ENCODE measurements at places on chromosomes 16 and 17.

DNA sequence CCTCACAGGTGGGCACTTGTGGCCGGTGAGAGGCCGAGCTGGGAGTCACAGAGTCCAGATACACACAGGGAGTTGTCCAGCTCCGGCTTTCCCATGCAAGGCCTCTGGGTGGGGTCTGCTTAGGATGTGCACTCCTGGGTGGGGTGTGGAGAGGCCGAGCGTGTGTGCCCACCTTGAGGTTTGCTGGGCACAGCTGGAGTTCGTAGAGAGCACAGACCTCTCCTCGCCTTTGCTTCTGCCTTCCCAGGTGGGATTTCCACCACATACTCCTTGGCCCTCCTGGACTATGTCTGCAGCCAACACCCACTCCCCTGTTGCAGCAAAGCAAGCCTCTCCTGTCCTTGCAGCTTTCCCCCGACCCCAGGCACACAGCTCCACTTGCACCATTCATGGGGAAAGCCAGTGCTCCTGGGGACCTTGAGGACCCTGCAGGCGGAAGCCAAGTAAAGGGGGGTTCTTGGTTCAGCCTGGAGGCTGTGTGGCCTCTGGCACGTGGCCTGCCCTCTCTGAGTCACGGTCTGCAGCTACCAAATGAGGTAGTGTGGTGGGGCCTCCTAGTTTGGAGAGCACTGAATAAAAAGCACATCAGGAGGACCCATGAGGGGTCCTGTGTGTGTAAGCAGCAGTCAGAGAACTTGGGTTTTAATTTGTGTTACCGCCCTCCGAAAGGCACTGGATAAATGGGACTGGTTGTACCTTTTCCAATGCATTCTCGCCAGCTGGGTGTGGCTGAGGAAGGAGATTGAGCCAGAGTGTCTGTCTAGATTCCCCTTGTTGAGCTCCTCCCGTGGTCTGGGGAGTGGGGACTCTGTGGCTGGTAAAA is 31.5 kb downstream of the MPRIP start:
- no peak for DNase-seq

- no peak for DNase-seq
These were observed 500 bp upstream of the KAT7 start for GRCh38 chr17:49787884-49788477.

- no peak for DNase-seq
These were observed 40.6 kb downstream of the CCT6B start for GRCh38 chr17:34920676-34921075.

DNA sequence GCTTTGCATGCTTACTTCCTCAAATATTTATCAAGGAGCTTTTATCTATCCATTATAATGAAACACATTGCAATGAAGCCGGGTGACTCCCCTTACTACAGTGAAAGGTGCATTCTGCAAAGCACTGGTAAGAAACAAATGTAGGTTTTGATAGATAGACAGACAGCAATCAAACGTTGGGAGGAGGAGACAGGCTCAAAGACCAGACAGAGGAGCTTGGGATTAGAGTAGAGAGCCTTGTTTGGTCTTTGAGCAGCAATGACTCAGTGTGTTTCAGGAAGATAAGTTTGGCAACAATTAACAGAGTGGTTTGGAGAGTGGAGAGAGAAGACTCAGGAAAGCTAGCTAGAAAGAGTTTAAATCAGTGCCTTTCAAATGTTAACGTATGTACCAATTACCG is 68.8 kb downstream of the ZNF18 start:
- DNase-seq: no peak

GRCh38 chr16:30699615-30700099 is 686 bp downstream of the SRCAP start:
- DNase-seq: no peak

Data from activated naive CD4-positive, alpha-beta T cell (primary cell).